Activated CD4-positive, alpha-beta T cell treated with anti-CD3 and anti-CD28 coated beads for 4 hours (primary cell): ENCODE measurements at places on chromosomes 5 and 9.

DNA sequence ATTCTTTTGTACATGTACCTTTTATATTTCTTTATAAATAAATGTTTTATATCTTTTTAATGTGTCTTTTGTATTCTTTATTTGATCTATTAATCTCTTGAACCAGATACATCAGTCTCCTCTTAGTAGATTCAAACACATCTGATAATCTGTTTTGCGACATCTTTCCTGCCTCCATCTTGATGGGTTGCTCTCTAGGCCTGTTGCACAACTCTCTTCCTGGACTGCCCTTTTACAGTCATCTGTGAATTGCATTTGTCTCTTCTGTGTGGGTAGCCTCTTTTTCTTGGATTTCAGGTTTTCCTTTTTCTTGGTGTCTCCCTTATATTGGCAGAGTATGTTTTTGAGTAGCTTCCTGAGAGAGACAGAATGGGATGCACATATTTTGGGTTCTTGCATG lies 6.2 kb downstream of the ZFYVE16 start:
- no peak for DNase-seq

- no peak for DNase-seq
Measured at GRCh38 chr9:96382175-96382574, 1.3 kb downstream of the SLC35D2 start.

- no peak for DNase-seq
Measured at GRCh38 chr9:70677055-70677735, 262.7 kb upstream of the KLF9 start.

DNA sequence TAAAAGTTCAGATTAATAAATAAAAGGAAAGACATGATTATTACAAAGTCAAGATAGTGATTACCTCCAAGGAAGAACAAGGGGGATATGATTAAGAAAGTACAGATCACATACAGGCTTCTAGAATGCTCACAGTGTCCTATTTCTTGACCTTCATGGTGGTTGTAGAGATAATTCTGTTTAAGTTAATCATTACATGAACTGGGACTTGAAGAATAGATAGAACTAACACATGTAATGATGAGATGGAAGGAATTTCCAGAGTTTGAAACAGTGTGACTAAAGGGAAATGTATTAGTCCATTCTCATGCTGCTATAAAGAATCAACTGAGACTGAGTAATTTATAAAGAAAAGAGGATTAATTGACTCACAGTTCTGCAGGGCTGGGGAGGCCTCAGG lies 72.7 kb downstream of the LURAP1L start:
- DNase-seq = no peak

GRCh38 chr5:148786456-148786855 lies 40.0 kb upstream of the ADRB2 start:
- no peak for DNase-seq

DNA sequence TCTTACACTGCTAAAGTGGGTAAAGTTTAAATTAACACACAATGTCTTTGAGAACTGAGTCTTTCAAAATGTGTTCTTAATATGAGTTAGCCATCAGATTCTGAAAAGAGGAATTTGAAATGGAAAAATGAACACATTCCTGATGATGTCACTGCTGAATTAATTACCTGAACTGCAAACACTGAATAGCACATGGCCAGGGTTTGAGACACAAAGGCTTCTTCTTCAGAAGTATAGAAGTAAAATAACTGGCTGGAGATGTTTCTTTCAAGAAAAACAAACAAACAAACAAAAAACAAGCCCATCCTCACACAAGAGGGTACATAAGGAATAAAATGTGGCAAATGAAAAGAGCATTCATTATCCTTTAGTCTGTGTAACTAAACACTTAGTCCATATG lies 7.1 kb downstream of the GLIS3 start:
- DNase-seq = no peak

DNA sequence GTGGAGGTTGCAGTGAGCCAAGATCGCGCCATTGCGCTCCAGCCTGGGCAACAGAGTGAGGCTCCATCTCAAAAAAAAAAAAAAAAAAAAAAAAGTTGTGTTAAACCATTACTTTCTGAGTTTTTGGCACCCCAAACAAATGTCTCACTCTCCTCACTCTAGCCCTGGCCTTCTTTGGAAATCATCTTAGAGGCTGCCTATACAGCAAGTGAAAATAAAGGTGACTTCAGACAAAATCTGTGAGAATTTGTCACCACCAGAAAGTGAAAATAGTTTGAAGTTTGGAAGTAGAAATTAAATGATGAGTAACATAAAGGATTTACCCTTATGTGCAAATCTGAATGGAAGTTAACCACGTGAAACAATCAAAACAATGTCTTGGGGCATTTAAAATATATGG lies 7.2 kb upstream of the ZNF131 start:
- no peak for DNase-seq

DNA sequence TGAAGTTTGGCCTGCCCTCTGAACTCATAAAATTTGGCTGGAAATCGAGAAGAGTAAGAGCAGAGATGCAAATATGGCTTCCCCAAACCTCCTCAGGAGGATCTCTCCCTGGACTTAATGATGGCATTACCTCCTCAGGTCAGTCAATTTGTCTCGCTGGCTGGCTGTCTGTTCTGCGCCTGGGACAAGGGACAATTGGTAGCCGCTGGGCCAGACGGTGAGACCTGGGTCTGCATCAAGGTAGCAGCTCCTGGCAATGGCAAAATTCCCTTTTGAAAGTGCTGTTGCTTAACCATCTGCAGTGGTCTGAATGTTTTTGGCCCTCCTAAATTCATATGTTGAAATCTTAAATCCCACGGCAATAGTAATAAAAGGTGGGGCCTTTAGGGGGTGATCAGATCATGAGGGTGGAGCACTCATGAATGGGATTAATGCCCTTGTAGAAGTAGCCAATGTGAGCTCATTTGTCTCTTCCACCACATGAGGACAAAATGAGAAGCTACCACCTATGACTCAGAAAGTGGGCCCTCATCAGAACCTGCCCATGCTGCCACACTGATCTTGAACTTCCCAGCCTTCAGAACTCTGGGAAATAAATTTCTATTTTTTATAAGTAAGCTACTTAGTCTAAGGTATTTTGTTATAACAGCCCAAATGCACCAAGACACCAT lies 439.3 kb upstream of the KLF4 start:
- DNase-seq = no peak

DNA sequence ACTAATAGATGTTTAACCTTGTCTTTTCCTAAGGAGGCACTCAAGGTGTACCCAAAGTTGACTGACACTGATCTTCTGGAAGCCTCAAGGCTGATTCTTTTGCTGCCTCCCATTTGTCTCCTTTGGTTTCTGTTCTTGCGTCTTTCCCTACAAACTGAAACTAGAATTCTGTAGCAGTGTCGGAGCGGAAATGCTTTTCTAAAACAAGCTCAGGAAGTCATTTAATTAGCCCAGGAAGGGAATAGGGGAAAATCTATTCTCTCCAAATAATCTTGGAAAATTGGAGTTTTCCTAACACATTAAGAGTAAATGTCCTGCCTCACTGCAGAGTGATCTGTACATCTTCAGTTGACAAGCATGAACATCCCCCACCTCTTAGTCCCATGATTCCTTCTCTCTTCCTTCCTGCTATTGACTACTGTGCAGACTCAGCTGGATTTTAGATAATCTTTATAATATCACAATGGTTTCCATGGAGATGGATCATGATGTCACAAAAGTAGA lies 182.7 kb downstream of the NR3C1 start:
- DNase-seq = no peak

DNA sequence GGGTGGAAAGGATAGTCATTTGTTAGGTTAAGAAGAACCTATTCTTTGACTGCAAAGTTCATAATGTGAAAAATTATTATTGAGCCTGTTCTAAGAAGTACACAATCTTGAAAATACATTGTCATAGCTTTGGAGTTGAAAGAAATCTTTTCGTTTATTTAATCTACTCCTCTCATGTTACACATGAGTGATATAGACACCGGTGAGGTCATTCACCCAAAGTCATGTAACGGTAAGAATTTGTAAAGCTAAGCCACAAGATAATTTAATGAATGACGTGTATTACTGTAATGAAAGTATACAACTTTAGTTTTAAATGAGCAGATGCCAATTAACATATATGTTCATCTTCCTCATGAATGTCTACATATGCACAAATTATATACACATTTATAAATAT lies 284.1 kb upstream of the PDE4D start:
- DNase-seq = no peak

DNA sequence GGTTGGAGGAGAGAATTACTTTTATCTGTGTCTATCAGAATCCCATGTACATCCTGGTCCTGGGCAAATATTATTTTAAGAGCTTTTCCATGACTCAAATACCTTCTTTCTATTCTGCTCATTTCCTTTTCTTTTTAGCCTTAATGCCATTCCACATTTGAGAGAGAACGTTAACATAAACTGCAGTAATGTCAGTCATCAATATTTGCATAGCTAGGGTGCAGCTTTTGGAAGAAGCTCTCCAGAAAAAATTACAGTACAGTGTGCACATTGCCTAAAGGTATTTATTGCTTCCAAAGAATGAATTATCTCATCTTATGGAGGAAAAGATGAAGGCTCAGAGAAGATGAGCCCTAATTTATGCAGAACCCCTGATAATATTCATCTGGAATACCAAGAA lies 58.3 kb downstream of the INSYN2B start:
- DNase-seq = no peak

- DNase-seq = peak; percentile 66
Measured at GRCh38 chr5:35852084-35852734, 4.5 kb upstream of the IL7R start.
